ENCODE measurements at places on chromosomes 13 and 19.

GRCh38 chr19:39704181-39705044 lies at the start of gene LGALS14:
LGALS14 (plus strand) TSS chr19:39704481; CDS start chr19:39704529, 48 bp downstream.
- DNase-seq = no peak

GRCh38 chr19:50318438-50318837 lies 10.7 kb downstream of the KCNC3 start:
- no peak for DNase-seq

- DNase-seq = no peak
These were observed 20.4 kb downstream of the RNF17 start for GRCh38 chr13:24784319-24784718.

GRCh38 chr13:40221460-40222201 lies 444.8 kb downstream of the FOXO1 start:
- DNase-seq = no peak

DNA sequence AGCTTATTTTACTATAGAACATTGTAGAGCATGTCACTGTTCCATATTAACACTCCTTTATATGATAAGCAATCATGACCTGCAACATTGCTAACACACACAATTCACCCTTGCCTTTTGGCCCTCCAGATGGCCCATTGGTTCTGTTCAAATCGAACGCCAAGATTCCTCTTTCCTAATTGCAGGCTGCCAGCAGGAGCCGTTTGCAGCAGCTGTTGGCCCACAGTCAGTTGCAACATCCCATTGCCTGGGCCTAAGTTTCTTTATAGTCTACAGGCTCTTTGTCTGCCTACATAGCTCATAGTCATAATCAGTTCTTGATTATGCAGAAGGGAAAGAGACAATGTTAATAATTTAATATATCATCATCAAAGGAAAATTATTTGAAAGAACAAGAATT lies 37.6 kb downstream of the KCTD12 start:
- no peak for DNase-seq

GRCh38 chr19:54877471-54877870 lies 3.4 kb downstream of the FCAR start:
- DNase-seq = no peak

DNA sequence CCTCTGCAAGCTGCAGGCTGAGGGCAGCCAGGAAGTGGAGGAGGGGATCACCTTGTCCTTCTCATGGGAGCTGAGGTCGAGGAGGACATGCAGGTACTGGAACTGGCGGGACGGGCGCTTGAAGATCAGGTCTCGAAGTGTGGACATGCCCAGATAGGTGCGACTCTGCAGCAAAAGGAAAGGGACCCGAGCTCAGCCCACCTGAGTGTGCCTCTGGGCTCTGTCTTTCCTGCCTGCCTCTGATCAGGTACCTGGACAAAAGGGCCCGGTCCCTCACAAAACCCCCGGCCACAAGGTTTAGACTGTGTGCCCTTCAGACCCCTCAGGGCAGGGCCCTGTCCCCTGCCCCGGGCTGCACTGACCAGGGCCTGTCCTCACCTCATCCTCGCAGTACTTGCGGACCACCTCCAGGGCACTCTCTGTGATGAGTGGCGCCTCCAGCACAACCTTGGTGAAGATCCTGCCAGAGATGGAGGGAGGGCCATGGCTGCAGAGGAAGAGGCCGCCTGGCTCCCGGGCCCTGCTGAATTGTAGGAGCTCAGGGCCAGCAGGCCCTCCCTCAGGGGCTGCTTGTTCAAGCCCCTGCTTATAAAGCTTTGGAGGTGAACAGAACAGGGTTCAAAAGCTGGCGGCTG lies 12.5 kb upstream of the RSPH6A start:
- DNase-seq = no peak

DNA sequence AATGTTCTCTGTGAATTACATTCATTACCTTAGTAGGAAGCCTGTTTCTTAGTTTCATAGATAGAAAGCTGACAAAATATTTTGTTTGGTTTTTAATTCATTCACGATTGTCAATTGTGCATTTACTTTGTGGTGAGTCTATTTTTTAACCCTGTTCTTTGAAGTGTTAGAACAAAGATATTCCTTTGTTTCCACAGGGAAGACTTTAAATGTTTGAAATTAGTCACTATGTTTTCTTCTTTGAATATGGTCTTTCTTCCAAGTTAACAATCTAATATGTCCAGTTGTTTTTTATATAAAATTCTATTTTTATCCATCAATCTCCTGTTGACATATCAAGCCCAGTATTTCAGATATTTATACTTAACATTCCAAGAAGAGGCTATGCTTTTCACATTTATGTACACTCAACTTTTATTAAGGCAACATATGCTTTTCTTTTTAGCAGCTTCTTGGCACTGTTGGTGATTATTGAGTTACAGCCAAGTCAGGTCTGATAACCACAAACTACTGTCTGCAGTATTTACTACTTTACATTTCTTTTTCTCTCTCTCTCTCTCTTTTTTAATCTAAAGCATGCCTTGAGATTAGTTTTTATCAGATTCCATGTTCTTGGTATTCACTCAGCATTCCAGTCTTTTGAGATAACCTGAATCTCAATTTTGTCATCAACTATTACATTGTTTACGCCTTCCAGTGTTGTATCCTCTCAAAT lies 812.8 kb upstream of the SLC10A2 start:
- no peak for DNase-seq

DNA sequence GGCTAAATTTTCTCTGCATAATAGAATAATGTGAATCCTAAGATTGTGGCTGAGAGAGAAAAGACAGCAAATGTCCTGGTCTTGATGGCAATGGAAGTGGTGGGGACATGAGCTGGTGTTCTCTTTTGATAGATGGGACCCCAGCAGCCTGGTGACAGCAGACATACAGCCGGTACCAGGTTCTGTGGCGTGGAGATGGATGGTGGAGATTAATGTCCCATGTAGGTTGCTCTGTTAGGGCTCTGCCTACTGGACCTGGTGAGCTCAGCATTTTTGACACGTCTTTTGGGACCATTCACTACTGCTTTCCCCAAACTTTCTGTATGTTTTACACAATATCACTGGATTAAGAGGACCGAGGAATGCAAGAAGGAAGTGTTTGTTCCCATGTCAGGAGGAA lies 8.2 kb upstream of the SIGLEC14 start:
- no peak for DNase-seq
